Activated naive CD4-positive, alpha-beta T cell treated with anti-CD3 and anti-CD28 coated beads for 36 hours (primary cell): ENCODE measurements at places on chromosomes 3 and 15. TPM values are rescaled to one million over a fixed set of nuclear protein-coding genes. Genes with fewer than 3 reads are reported as not detected.

SOX14 gene
- not detected for total RNA-seq

MNS1 gene
- 0.67 TPM for total RNA-seq

AQR gene
- total RNA-seq: 31.3 TPM

FBXL2 gene
- not detected for total RNA-seq
